ENCODE measurements at places on chromosomes 7 and 10.

- DNase-seq = no peak
Measured at GRCh38 chr10:31188792-31189406, 130.1 kb upstream of the ZEB1 start.

DNA sequence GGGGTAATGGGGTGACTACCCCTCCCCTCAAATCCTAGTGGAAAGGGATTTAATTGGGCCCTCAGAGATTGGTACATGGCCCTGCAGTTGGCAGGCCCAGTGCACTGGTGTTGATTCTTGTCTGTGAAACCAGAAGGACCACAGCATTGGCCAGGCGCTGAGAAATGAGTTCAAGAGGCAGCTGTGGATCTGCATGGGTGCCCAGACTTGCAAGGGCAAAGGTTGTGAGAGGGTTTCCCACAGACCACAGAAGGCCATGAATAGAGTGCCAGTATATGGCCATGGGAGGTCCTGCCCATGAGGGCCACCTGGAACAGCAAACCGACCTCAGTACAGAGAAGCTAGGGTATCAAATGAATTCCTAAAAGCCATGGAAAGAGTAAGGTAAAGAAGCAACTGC, 32.9 kb downstream of the TMEM168 start:
- no peak for DNase-seq

- DNase-seq = no peak
Measured at GRCh38 chr10:17249820-17250219, 21.8 kb downstream of the VIM start.

DNA sequence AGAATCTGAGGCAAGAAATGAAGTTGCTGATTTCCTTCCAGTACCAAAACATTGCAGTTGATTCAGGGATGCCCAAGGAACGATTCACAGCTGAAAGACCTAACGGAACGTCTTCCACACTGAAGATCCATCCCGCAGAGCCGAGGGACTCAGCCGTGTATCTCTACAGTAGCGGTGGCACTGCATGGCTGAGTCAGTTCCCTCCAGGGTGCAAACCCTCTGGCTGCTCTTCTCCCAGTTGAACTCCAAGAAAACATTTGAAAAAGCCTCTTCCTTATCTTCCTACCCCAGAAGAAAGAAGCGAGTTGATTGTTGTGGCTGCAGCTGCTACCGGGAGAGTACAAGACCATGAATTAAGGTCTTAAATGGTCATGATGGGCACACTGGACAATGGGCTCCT, 147.1 kb upstream of the PRSS1 start:
- DNase-seq = no peak

DNA sequence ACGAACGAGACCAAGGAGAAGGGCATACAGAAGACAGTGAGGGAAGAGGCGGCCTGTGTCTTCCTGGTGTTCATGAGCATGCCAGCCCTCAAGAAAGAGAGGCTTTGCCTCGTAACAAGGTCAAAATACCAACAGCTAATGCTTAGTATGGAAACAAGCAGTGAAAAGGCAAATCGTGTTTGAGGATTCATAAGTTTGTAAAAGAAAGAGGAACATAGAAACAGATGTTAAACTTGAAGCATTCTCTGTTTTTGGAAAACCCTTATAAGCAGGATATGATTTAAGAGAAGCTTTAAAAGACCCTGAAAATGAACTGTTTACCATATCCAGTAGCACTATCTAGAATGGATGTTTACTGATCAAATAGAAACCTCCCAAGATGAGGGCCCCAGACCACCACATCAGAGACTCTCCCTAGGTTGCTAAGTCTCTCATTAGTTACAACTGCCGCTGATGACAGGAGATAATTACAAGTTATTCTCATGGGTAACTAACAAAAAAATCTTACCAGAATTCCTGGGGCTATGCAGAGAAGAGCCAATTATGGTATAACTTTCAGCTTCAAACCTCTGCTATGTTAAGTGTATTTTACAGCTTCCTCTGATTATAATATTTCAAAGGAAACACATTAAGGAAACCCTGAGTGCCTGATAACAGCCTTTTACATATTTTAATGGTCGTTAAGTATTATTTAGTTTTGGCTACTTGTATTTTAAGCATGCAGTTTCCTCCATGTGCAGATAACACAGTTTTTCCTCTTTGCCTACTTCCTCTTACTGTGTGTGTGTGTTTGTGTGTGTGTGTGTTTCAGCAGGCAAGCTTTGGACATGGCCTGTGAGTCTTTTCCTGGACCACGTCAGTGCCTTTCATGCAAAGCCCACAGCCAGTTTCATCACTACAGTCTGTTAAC, 17.9 kb downstream of the JCAD start:
- DNase-seq = no peak

- no peak for DNase-seq
Measured at GRCh38 chr10:60646966-60647796, 131.1 kb upstream of the CDK1 start.

GRCh38 chr10:35731828-35732227, 89.7 kb upstream of the FZD8 start:
- no peak for DNase-seq

- no peak for DNase-seq
Measured at GRCh38 chr10:80081801-80082750, 3.6 kb downstream of the TMEM254 start.

DNA sequence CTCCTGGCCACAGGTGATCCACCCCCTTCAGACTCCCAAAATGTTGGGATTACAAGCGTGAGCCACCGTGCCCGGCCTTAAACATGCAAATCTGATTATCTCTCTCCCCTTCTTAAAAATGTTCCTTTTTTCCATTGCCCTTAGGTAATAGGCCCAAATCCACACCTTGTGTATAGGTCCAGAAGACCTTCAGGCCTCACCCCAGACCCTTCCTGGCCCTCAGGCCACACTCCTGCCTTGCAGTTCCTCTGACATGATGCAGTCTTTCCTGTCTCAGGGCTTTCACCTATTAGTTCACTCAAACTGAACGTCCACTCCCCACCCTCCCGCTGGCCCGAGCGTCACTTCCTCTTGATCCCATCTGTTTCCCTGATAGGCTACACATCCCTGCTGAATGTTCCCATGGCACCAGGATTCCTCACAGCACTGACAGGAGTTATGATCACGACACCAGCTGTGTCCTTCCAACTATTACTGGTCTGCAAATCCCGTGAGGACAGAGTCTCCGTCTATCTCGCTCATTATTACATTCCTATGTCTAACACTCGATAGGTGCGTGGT, 46.4 kb downstream of the DENND2A start:
- peak; percentile 50 for DNase-seq

DNA sequence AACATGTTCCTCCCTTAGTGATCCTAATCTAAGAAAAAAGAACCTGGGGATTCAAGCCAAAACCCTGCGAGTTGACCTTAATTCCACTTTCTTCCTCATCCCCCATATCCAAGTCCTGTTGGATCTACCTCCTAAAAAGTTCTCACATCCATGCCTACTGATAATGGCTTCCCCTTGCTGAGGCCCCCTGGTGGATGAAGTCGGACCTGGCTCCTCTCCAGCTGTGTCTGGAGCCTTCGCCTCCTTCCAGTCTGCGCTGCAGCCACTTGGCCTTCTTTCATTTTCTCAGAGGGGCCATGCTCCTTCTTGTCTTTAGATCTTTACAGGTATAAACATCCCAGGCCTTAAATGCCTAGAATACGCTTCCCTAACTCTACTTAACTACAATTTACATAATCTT, 8.1 kb downstream of the PDE1C start:
- DNase-seq = no peak

GRCh38 chr10:48309711-48310226, 3.3 kb downstream of the MAPK8 start:
- no peak for DNase-seq

GRCh38 chr7:78567836-78568235, 769.3 kb downstream of the PHTF2 start:
- no peak for DNase-seq

GRCh38 chr7:89837515-89837914, 316.8 kb upstream of the STEAP1 start:
- DNase-seq = peak; percentile 90

GRCh38 chr7:3835109-3835508, 534.1 kb downstream of the SDK1 start:
- DNase-seq = no peak

DNA sequence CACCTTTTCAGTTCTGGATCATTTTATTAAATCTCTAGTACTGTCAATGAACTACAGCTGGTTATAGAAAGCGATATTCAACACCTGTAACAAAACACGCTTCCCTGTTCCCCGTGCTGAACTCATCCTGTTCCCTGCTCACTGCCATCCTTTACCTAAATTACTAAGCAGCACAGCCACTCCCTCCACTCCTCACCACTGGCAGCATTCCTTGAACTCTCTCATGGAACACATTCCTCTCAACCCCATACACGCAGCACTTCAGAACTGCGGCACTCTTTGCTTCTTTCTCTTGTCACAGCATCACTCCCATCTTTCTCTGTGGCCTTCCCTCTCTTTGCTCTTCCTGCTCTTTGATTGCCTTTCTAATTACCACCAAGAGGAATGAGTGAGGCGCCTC, 27.4 kb downstream of the RELN start:
- DNase-seq = no peak

DNA sequence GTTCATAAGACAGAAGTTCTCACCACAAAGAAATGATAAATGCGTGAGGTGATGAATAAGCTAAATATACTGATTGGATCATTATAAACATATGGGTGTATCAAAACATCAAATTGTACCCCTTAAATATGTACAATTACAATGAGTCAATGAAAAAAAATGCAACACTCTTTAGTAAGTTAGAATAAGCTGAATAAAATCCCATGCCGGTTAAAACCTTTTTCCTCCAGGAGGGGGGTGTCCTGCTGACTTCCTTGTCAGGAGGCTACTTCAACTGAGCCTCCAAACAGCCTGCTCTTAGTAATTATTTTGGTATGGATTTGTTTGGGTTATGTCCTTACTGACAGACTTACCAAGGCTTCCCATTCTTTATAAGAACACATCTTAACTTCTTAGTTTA, 649.1 kb downstream of the INHBA start:
- no peak for DNase-seq

GRCh38 chr7:101567230-101567629, 61.9 kb downstream of the MYL10 start:
- no peak for DNase-seq

DNA sequence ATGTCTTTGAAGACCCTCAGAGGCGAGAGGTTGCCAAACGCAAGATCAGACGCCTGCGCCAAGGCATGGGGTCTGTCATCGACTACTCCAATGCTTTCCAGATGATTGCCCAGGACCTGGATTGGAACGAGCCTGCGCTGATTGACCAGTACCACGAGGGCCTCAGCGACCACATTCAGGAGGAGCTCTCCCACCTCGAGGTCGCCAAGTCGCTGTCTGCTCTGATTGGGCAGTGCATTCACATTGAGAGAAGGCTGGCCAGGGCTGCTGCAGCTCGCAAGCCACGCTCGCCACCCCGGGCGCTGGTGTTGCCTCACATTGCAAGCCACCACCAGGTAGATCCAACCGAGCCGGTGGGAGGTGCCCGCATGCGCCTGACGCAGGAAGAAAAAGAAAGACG, 8.1 kb upstream of the SGCE start:
- no peak for DNase-seq

DNA sequence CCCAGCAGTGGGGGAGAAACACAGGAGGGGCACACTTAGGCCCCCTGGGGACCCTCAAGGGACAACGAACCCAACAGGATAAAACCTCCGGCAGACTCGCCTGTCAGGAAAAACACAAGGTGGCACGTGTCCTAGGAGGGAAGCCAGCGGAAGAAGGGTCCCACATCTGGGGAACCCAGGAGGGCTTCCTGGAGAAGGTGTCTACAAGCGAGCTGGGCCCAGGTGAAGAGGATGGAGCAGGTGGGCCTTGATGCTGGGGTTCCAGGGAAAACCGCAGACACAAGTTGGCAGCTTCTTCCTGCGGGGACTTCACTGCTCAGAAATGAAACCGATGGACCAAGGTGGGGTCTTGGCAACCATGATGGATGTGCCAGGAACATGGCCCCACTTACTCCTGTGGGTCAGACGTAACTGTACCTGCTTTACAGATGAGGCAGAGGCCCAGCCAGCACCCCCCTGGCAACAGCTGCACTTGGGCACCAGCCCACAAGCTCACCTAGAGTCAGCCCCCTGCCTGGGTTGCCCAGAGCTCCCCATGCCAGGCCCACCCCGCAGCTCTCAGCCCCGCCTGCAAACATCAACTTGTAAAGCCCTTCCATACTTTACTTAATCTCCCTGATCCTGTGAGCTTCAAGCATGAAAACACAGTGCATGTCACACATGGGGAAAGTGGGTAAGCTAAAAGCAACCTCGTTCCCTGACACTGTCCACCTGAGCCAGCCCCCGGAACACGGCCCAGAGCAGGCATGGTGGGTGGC, 225.0 kb downstream of the ELFN1 start:
- no peak for DNase-seq

DNA sequence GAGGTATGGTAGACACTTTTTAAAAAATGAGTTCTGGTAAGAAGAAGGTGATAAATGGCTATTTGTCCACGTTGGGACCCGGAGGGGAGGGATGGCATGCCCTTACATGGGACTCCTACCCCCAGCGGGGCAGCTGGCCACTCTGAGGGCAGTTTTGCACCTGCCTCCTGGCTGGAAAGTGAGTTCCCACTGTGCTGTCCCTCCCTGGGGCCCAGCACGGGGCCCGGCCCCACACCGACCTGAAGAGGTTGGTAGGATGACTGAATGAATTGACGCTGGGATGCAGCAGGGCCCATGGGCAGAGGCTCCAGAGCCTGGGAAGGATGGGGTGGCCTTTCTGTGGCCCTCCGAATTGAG, 601 bp upstream of the AEBP1 start:
- DNase-seq = no peak

- no peak for DNase-seq
Measured at GRCh38 chr7:151773797-151774196, 103.1 kb downstream of the PRKAG2 start.

DNA sequence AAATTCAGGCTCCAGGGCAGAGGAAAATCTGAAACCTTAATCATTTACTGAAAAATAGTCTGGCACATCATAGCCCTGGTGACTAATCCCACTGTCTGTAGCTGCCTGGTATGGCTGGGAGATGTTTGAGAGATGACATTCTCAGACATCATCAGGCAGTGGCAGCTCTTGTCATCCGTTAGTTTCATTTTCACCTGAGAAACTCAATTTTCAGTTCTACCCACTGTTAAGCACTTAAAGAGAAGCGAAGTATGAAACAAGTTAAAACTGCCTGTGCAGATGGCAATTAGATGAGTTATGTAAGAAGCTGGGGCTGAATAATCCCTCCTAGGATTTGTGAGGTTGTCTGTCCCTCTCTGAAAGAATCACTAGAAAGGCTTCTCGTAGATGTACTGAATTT, 150.2 kb downstream of the NSUN6 start:
- no peak for DNase-seq

Measured in NCI-H524 treated with DMSO at 0.1 percent for 48 hours (cell line).